ENCODE measurements at places on chromosomes 13 and 19. TPM values are rescaled to one million over a fixed set of nuclear protein-coding genes. Genes with fewer than 3 reads are reported as not detected.

- DNase-seq: no peak
Observed at GRCh38 chr13:74032325-74032724, 101.9 kb downstream of the KLF12 start.

GRCh38 chr19:6109947-6110346 lies 353 bp downstream of the RFX2 start:
- no peak for DNase-seq

- DNase-seq: no peak
Observed at GRCh38 chr13:110238818-110239195, 68.2 kb downstream of the COL4A1 start.

DNA sequence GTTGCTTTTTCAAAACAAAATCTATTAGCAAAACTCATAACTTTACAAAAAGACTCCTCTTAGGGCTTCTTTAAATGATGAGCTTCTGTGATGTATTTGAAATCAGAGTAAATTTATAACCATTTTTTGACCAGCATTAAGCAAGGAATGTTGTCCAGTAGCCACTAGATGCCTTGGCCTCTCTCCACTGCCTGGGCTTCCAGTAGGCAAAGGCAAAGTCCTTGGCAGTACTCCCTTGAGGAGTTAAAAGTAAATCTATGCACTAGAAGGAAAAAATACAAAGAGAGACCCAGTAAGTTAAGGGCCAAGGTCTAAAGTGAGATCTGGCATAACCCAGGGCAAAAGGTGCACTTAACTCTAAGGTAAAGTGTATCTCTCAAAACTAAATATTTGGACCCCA lies 9.5 kb downstream of the SERPINE3 start:
- no peak for DNase-seq

The SIAH3 gene
- total RNA-seq: not detected

The ZNF878 gene
- total RNA-seq: 1.5 TPM

The SYNE4 gene
- 0.94 TPM for total RNA-seq

All from H4 (cell line).